ENCODE measurements at places on chromosomes 1 and 21. TPM values are rescaled to one million over a fixed set of nuclear protein-coding genes. Genes with fewer than 3 reads are reported as not detected.

DNA sequence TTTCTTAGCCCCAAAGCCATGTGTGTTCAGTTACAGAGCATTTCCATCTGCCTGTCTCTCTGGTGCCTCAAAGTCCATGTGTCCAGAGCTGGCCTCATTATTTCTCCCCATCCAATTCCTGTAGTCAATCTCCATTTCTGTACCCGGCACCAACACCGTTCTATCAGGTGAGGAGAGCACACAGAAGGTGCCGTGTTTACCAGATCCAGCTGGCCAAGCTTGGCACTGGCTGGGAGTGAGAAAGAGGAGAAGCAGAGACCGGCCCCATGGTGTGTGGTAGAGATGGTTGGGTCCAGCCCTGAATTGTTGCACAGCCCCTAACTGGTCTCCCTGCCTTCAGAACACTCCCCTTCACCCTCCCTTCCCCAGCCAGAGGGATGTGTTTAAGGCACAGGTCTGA lies 7.5 kb upstream of the SSBP3 start:
- DNase-seq: no peak

- DNase-seq: no peak
Measured at GRCh38 chr1:69519006-69519405, 48.7 kb upstream of the LRRC7 start.

The LIPI gene
- 0.38 TPM for polyA plus RNA-seq

The CD247 gene
- polyA plus RNA-seq: 0.42 TPM

DNA sequence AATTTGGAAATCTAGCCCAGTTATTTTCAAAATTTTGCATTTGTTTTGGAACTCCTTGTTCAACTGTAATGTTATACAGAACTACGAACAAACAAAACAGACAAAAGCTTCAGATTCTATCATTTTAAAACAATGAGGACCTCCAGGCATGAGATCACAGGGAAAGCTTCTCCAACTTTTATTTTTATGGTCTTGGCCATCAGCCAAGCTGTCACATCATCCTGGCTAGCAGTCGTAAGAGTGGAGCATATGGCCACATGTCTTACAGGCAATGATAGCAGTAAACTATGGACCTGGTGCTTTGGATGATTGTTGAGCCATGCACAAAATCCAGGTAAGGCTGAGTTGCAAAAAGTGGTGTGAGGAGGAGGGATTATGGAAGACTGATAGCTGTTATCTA lies 299.6 kb downstream of the LMX1A start:
- DNase-seq: no peak

The LCE1A gene
- not detected for polyA plus RNA-seq

- DNase-seq: no peak
Measured at GRCh38 chr1:230937371-230937770, 41.3 kb downstream of the TTC13 start.

The OR1C1 gene
- polyA plus RNA-seq: 0.08 TPM

The SLC44A3 gene
- 89.4 TPM for polyA plus RNA-seq

DNA sequence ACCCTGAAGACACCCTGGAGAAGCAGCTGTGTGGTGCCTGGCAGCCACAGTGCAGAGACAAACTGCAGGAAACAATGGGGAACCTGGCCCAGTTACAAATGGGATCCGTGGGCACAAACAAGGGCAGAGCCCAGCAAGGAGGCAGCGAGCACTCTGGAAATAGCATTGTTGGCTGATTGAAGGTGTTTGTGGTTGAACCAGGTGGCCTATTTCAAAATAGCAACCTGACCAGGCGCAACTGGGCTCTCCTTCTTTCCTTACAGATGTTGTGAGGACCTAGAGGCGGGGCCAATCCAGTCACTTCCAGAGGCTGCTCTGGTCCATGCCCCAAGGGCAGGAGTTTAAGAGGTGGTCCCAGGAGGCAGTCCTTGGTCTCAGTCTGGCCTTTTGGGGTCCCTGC lies 21.7 kb upstream of the ZBTB21 start:
- no peak for DNase-seq

DNA sequence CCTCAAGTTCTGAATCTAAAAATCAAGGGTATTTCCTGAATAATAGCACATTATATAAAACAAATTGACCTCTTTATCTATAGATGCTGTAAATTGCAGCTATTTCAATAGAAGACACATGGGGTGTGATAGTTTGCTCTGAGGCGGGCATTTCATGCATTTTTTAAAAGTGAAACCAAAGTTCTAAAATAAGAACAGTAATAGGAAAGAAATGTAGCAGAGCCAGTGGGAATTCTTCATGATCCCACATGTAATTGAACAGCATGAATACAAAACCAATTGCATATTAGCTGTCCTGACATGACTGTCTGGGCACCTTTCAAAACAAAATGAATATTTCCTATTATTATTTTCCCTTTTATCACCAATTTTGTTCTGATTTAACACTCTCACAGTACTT lies 85.0 kb downstream of the RGS21 start:
- no peak for DNase-seq

DNA sequence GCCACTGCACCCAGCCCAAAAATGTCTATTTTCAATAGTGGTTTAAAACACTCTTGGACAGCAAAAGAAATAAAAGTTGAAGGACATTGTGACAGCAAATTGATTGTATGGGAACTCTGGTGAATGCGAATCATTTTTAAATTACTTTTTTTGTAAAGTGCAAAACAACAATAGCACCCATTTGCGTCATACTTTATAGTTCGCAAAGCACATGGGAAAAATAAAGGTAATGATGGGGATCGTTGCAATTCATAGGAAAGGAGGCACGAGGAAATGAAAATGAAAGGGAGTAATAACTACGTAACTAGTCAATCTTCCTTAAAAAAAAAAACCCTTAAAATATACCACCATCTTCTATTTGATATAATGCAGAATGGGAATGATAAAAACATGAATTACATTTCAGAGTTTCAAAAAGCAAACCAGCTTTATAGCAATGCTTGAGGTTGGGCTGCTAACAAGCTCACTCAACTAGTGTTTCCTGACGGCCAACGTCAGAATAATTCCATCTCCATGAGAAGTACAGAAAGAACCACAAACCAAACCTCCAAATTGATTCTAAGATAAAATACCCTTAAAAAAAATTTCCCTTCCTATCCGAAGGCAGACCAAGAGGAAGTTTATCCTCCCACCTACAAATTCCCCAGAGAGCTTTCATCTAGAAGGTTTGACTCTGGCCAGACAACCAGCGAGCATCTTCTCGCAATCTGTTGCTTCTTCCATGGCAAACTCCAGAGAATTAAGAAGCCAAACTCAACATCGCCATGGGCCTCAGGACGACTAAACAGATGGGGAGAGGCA lies at the start of gene EDARADD:
EDARADD (plus strand) TSS at position 606 of the 801 bp plus-strand sequence; CDS start at position 765, 159 bp downstream.
- DNase-seq: no peak

- no peak for DNase-seq
Measured at GRCh38 chr1:53274026-53274425, 35.7 kb upstream of the MAGOH start.

GRCh38 chr1:204074274-204075138 lies 1.6 kb downstream of the SOX13 start:
- peak; percentile 81 for DNase-seq

The PADI1 gene
- polyA plus RNA-seq: 0.10 TPM

DNA sequence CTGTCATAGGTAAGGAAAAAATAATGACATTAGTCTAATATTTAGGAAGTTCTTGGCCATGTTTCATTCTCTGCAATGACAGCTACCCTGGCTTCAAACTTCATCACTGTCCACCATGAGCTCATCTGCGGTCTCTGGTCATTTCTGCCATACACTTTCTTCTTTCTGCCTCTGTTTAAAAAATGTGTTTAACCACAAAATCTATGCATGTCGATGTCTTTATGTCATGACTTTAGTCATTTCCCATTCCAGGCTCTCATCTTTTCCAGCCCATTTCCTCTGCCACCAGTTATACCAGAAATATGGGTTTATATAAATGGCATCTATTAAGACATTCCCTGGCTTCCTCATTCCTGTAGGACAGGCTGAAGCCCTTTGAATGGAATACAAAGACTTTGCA lies 68.5 kb upstream of the DUSP10 start:
- DNase-seq: no peak

The LAMB3 gene
- 0.58 TPM for polyA plus RNA-seq

GRCh38 chr1:189851806-189852367 lies 625.8 kb downstream of the BRINP3 start:
- DNase-seq: no peak

GRCh38 chr1:81505831-81506230 lies 294.9 kb upstream of the ADGRL2 start:
- no peak for DNase-seq

DNA sequence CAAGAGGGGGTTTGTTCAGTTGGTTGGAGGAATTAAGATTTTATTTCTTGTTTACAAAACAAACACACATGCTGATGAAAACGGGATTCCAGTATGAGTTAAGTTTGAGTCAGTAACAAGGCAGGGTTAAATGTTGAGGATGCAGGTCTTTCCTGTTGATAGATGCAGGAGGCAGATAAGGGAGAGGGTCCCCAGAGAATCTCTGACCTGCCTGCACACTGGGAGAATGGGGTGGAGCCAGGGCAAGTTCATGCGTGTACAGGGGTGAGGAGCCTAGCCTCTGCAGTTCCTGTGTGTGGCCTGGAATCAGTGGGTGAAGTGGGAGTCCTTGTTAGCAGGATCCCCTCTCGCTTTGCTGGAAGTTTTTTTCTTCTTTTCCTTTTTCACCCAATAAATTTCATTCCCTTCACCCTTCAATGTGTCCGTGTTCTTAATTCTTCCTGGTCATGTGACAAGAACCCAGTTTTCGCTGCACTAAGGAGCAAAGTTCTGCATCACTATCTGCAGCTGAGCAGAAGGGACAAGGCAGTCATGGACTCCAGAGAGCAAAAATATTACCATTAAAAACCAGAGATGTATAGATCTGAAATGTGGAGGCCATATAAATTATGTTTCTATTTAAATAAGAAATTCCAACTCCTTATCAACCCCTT lies 69.9 kb upstream of the MARK1 start:
- no peak for DNase-seq

The RABIF gene
- 11.8 TPM for polyA plus RNA-seq

- peak; percentile 71 for DNase-seq
Measured at GRCh38 chr1:55215194-55216021, at the start of gene USP24. TSS of gene USP24 (minus strand) at chr1:55215364. CDS start at chr1:55215113, 251 bp downstream.

DNA sequence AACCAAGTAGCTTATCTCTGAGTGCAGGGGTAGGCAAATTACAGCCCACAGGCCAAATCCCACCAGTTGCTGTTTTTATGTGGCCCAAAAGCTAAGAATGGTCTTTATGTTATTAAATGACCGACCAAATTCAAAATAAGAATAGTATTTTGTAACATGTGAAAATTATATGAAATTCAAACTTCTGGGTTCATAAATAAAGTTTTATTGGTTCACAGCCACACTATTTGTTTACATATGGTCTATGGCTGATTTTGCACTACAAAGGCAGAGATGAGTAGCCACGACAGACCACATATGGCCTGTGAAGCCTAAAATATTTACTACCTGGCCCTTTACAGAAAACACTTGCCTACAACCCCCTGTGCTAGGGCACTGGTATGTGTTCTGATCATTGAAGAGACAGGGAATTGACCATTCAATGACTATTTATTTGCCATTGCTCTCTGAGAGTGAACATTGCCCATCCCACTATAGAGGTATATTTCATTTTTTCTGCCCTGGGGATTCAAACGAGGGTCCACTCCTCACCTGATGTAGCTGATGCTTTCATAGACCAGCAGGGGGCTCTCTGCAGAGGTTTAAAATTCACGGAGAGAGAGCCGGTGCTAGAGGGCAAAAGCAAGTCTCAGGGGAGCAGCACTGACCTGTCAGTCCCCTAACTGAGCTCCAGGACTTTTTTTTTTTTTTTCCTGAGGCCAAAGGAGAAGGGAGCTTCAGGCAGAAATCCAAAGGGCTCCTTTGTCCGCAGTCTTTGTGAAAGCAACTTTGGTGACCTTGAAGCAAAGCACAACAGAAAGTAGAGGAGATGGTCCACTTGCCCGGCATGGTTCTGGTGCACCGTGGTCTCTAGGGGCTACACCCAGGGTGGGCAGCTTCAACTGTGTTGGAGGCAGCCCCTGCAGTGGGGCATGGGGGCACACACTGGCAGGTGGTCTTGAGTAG lies 7.3 kb upstream of the GNL2 start:
- DNase-seq: peak; percentile 39
